ENCODE measurements at places on chromosomes 6 and 20. TPM values are rescaled to one million over a fixed set of nuclear protein-coding genes. Genes with fewer than 3 reads are reported as not detected.

DNA sequence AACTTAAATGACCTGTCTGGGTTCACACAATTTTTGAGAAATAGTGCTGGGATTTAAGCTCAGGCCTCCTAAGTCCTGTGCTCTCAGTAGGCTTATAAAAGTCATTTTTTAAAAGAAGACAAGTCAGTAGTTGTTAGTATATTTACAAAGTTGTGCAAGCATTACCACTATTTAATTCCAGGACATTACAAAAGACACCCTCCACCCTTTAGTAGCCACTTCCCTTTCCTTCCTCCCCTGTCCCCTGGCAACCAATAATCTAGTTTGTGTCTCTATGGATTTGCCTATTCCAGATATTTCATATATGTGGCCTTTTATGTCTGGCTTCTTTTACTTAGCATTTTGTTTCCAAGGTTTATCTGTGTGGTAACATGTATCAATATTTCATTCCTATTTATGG lies 37.6 kb downstream of the HMGN3 start:
- DNase-seq: no peak

GRCh38 chr6:36912030-36912454 lies 26.3 kb downstream of the C6orf89 start:
- no peak for DNase-seq

DNA sequence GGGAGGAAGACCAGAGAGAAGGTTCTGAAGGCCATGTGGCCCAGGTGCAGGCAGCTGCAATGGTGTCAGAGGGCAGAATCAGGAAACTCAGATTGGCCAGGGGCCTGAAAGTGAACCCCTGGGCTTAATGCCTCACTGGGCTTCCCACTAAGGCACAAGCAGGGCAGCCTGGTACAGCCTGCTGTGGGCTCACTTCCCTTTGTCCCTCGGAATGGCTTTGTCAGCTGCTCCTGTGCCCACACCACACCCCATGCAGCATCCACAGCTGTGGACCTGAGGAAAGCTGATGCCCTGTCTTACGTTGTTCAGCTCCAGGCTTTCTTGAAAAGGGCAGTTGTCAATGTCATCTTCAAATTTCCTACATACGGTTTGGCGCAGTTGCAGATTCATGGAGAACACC lies 2.4 kb downstream of the CST9 start:
- no peak for DNase-seq

GRCh38 chr6:43077981-43078511 lies 1.9 kb downstream of the PTK7 start:
- no peak for DNase-seq

DNA sequence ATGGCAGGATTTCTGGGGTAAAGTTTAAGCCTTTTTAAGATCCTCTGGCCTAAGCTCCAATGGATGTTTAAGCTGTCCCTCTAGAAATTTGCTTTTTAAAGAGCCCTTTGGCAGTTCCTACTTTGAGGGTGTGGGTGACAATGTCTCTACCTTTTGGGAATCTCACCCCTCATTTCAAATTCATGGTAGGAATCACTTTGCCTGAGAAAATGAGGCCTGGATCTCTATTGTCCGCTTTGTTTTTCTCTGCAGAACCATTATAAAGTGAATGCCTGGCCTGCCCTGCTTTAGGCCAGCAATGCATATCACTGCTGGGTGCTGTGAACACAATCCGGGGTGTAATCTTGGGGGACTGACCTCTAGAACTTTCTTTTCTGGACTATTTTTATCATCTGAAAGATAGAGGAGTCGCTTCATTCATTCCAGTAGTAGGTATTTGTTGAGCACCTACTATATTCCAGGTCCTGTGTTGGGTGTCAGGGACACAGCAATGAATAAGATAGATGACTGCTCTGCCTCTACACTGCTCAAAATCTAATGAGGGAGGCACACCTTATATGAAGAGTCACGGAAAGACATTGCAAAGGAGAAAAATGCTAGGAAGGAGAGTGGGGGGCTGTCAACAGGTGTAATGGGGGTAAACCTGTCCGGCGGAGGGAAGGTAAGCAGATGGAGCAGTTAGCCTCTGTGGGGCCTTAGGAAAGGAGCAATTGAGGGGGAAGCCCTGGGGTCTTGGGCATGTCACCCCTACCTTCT lies 8.6 kb upstream of the COMMD7 start:
- no peak for DNase-seq

NKX2-4 gene
- not detected for polyA plus RNA-seq

- DNase-seq: no peak
Observed at GRCh38 chr6:8446391-8446790, 11.0 kb upstream of the SLC35B3 start.
